Tracheal epithelial cell (primary cell): ENCODE measurements at places on chromosomes 6 and 20. TPM values are rescaled to one million over a fixed set of nuclear protein-coding genes. Genes with fewer than 3 reads are reported as not detected.

Gene SIRPD
- not detected in 2 replicates for total RNA-seq

Gene CHD6
- 12.1 and 17.6 TPM in 2 replicates for total RNA-seq

Gene RIPPLY2
- 1.4 TPM in 1 of 2 replicates, not detected in the other for total RNA-seq

Gene STK38
- 15.4 and 19.2 TPM in 2 replicates for total RNA-seq

Gene LZTS3
- 8.5 and 14.9 TPM in 2 replicates for total RNA-seq

Gene SLC25A27
- total RNA-seq, result 2.8 and 3.1 TPM in 2 replicates

Gene BMP2
- 12.6 and 25.5 TPM in 2 replicates for total RNA-seq

Gene VPS16
- total RNA-seq, result 28.1 and 37.1 TPM in 2 replicates

Gene SFTA2
- 2.7 TPM in 1 of 2 replicates, not detected in the other for total RNA-seq

Gene AGPAT4
- total RNA-seq, result 3.0 and 9.9 TPM in 2 replicates

Gene PRL
- not detected in 2 replicates for total RNA-seq

Gene CALHM4
- total RNA-seq, result not detected in 2 replicates

Gene MYO6
- 18.1 and 25.1 TPM in 2 replicates for total RNA-seq

Gene SLC22A2
- 3.9 TPM in 1 of 2 replicates, not detected in the other for total RNA-seq

Gene TAAR6
- not detected in 2 replicates for total RNA-seq

Gene KCNK17
- not detected in 2 replicates for total RNA-seq

Gene THBS2
- total RNA-seq, result 0.85 and 10.6 TPM in 2 replicates

Gene TBC1D22B
- 5.1 and 7.2 TPM in 2 replicates for total RNA-seq

Gene SIRPA
- 8.7 and 15.9 TPM in 2 replicates for total RNA-seq

Gene POLR3F
- total RNA-seq, result 5.8 and 11.1 TPM in 2 replicates

Gene LTA
- total RNA-seq, result not detected in 2 replicates

Gene KHDC1
- 0.24 and 1.5 TPM in 2 replicates for total RNA-seq

Gene WASF1
- 6.3 and 8.7 TPM in 2 replicates for total RNA-seq

Gene UNC5CL
- total RNA-seq, result 0.43 and 1.2 TPM in 2 replicates

Gene F13A1
- under 0.01 TPM in 1 of 2 replicates, not detected in the other for total RNA-seq

Gene SAMD5
- 0.48 and 2.1 TPM in 2 replicates for total RNA-seq

Gene TM9SF4
- total RNA-seq, result 29.2 and 34.2 TPM in 2 replicates

Gene RHAG
- not detected in 2 replicates for total RNA-seq

Gene JPH2
- under 0.01 and 6.0 TPM in 2 replicates for total RNA-seq

Gene PSMB9
- 3.4 and 16.1 TPM in 2 replicates for total RNA-seq

Gene TAB2
- 18.6 and 30.1 TPM in 2 replicates for total RNA-seq

Gene TRIM15
- total RNA-seq, result under 0.01 TPM in 1 of 2 replicates, not detected in the other

Gene PBOV1
- not detected in 2 replicates for total RNA-seq

Gene PACRG
- total RNA-seq, result 0.24 and 2.1 TPM in 2 replicates

Gene COL9A1
- total RNA-seq, result under 0.01 TPM in 1 of 2 replicates, not detected in the other

Gene COX4I2
- not detected in 2 replicates for total RNA-seq

Gene TP53TG5
- under 0.01 and 0.21 TPM in 2 replicates for total RNA-seq

Gene IPCEF1
- under 0.01 TPM in 2 replicates for total RNA-seq

Gene WFDC5
- 2.4 TPM in 1 of 2 replicates, not detected in the other for total RNA-seq

Gene HSPA1L
- 0.64 and 0.72 TPM in 2 replicates for total RNA-seq

Gene C6orf15
- 1.2 TPM in 1 of 2 replicates, not detected in the other for total RNA-seq

Gene SLC52A3
- 0.96 and 1.3 TPM in 2 replicates for total RNA-seq

Gene TMEM170B
- total RNA-seq, result 0.21 and 0.24 TPM in 2 replicates

Gene PRKN
- total RNA-seq, result 0.48 and 0.64 TPM in 2 replicates

Gene FAM120B
- total RNA-seq, result 6.0 and 9.4 TPM in 2 replicates

Gene TUBB2B
- 10.8 TPM in 1 of 2 replicates, not detected in the other for total RNA-seq

Gene PTK6
- total RNA-seq, result 31.1 and 59.7 TPM in 2 replicates

Gene DEFB132
- total RNA-seq, result not detected in 2 replicates
